ENCODE measurements at places on chromosomes 6 and 20. TPM values are rescaled to one million over a fixed set of nuclear protein-coding genes. Genes with fewer than 3 reads are reported as not detected.

- DNase-seq, result no peak
- no peak overlapping the region for H3K27ac ChIP-seq
- H3K27me3 ChIP-seq, result no peaks in the 10 kb centered on the region
Measured at GRCh38 chr20:57787151-57787989, 77.6 kb upstream of the PMEPA1 start.

BHLHE23 gene
- total RNA-seq, result not detected

CST2 gene
- not detected for total RNA-seq

BANF2 gene
- total RNA-seq, result not detected

- H3K27me3 ChIP-seq, result no peaks in the 10 kb centered on the region
- DNase-seq, result peak; percentile 13
- no peaks in the 10 kb centered on the region for H3K36me3 ChIP-seq
- H3K4me3 ChIP-seq, result no peak overlapping the region
Measured at GRCh38 chr6:138509371-138509770, 10.1 kb upstream of the NHSL1 start.

GRCh38 chr20:1536893-1537730, 20.4 kb downstream of the SIRPD start:
- no peaks in the 10 kb centered on the region for H3K27me3 ChIP-seq
- DNase-seq, result no peak
- H3K27ac ChIP-seq, result no peak overlapping the region

SOBP gene
- 0.17 TPM for total RNA-seq

DNA sequence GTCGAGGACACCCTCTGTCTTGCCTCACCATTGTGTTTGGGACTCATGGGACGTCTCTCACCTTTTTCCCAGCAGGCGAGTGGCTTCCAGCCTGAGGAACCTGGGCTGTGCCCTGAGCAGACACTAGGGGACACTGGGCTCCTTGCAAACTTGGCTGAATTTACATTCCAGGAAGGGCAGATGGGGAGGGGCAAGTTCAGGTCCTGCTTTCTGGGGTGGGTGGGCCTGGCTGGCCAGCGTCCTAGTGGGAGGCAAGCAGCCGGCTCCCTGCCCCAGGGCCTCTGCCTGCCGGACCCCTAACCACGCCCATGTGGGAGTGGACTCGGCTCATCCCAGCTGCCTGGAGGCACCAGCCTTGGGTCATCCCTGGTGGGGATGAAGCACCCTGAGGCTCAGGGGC, 48.2 kb upstream of the MLN start:
- peaks cover 5% of the 10 kb centered on the region for H3K27me3 ChIP-seq
- H3K36me3 ChIP-seq, result no peaks in the 10 kb centered on the region
- peak; percentile 31 for DNase-seq
- peaks cover 27% of the 10 kb centered on the region for H3K4me1 ChIP-seq

DNA sequence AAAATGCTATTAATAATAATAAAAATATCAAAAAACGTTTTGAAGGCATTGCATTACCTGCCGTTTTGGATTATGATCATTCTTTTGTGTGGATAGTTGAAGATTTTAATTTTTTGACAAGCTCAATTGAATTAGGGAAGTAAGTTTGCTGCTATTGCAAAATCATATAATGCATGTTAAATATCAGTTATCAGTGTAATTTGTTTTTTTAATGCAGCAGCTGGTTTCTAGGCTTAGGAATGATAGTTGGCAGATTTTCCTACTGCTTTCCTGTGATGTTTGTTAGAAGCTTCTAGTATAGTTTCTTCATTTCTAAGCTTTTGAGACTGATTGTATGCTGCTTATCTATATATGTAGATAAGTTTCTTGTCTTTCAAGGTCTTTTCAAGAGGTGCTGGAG, 99.0 kb downstream of the JARID2 start:
- H3K27ac ChIP-seq, result no peak overlapping the region
- H3K36me3 ChIP-seq, result no peaks in the 10 kb centered on the region
- H3K4me1 ChIP-seq, result peaks cover 34% of the 10 kb centered on the region
- DNase-seq, result no peak
- no peaks in the 10 kb centered on the region for H3K27me3 ChIP-seq

- H3K4me3 ChIP-seq, result peak overlapping the region; percentile 22
- H3K27me3 ChIP-seq, result peaks cover 74% of the 10 kb centered on the region
- no peak overlapping the region for H3K27ac ChIP-seq
- peaks cover 10% of the 10 kb centered on the region for H3K4me1 ChIP-seq
- no peaks in the 10 kb centered on the region for H3K36me3 ChIP-seq
Measured at GRCh38 chr6:88166493-88167351, 575 bp upstream of the CNR1 start.

GNAS-AS1 gene
- total RNA-seq, result not detected

- H3K27ac ChIP-seq, result no peak overlapping the region
- H3K36me3 ChIP-seq, result no peaks in the 10 kb centered on the region
- no peaks in the 10 kb centered on the region for H3K4me1 ChIP-seq
- DNase-seq, result no peak
Measured at GRCh38 chr6:150302520-150303176, 66.2 kb upstream of the IYD start.

- peaks cover 43% of the 10 kb centered on the region for H3K36me3 ChIP-seq
- no peak overlapping the region for H3K4me3 ChIP-seq
- H3K27me3 ChIP-seq, result no peaks in the 10 kb centered on the region
- no peak overlapping the region for H3K27ac ChIP-seq
- no peak for DNase-seq
Measured at GRCh38 chr20:48721324-48722001, 106.3 kb downstream of the PREX1 start.

ASIP gene
- not detected for total RNA-seq

DNA sequence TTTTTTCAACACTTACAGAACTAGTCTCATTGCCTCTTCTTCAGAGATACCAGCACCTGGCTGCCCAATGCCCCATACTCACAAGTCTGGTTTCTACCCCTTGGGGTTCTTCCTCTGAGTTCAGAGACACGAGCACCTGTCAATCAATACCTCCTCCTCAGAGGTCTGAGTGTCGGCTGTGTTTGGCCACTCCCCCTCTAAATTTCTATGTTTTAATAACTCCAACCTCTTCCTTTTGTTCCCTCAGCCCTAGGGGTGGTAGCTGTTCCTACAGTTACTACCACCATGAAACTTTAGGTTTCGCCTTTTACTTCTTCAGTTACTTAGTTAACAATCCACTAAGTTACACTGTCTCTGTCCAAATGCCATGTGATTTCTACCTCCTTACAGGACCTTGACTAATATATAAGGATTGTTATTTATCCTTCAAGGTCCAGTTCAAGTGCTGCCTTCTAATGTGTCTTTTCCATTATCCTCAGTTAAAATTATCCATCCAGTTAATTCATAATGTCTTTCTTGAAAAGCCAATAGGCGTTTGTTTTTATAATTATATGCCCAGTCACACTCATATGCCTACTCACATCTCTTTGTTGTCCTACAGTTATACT, 14.6 kb upstream of the PHF20 start:
- no peak for DNase-seq
- no peaks in the 10 kb centered on the region for H3K27me3 ChIP-seq
- no peak overlapping the region for H3K4me3 ChIP-seq
- H3K4me1 ChIP-seq, result peaks cover 3% of the 10 kb centered on the region
- no peaks in the 10 kb centered on the region for H3K36me3 ChIP-seq
- no peak overlapping the region for H3K27ac ChIP-seq

TSPO2 gene
- total RNA-seq, result not detected

PEX6 gene
- 12.8 TPM for total RNA-seq

DNA sequence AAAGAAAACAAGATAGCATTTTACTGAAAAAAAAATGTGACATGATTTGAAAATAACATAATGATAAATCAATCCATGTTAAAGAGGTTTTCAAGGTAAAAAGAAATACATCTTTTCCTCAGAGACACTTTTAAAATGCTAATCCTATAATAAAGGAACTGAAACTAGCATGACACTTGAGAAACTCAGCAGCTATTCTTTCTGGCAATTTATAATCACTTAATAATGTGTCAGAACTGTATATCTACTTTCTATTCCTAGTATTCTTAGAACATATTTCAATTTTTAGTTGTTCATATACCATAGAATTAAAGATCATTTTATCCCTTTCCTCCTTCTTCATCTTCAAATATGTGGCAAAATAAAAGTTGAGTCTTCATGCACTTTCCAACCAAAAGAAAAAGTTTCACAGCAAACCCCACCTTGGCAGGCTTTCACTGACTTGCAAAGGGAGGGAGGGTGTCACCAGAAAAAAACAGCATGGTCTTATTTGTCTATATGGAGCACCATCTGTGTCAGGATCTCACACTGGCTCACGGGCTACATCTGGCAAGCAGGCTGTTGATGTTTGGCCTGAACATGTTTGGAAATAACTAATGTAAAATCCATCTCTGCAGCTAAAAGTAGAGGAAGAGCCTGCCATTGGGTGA, 48.5 kb downstream of the FHL5 start:
- no peak overlapping the region for H3K27ac ChIP-seq
- no peak overlapping the region for H3K4me3 ChIP-seq
- H3K27me3 ChIP-seq, result no peaks in the 10 kb centered on the region
- no peaks in the 10 kb centered on the region for H3K4me1 ChIP-seq
- DNase-seq, result no peak

PNPLA1 gene
- total RNA-seq, result not detected

GRCh38 chr20:1627200-1627550, 7.4 kb upstream of the SIRPB1 start:
- peaks cover 42% of the 10 kb centered on the region for H3K36me3 ChIP-seq
- H3K4me1 ChIP-seq, result peaks cover 56% of the 10 kb centered on the region
- DNase-seq, result no peak
- peak overlapping the region; percentile 5 for H3K27ac ChIP-seq
- H3K27me3 ChIP-seq, result no peaks in the 10 kb centered on the region
- H3K4me3 ChIP-seq, result no peak overlapping the region

ADGRB3 gene
- total RNA-seq, result not detected

TBX18 gene
- total RNA-seq, result not detected

DNA sequence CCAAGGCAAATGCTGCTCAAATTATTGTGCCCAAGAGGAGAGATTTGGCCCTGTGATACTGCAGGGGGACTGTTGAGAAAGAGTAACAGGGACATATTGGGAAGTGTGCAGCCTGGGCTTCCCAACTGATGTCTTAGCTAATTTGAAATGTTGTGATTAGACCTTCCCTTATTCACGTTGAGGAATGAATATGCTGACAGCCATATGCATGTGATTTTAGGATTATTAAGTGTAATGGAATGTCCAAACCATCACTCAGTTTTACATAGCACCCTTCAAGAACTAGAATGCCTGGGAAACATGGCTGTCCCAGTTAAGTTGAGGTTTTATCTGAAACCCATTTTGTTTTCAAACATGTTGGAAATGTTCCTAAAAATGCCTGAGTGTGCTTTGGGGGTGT, 81.4 kb downstream of the CARMIL1 start:
- peaks cover 2% of the 10 kb centered on the region for H3K4me1 ChIP-seq
- DNase-seq, result no peak
- no peak overlapping the region for H3K4me3 ChIP-seq
- no peaks in the 10 kb centered on the region for H3K27me3 ChIP-seq
- H3K27ac ChIP-seq, result no peak overlapping the region

- H3K27me3 ChIP-seq, result no peaks in the 10 kb centered on the region
- H3K27ac ChIP-seq, result no peak overlapping the region
- no peak for DNase-seq
- no peaks in the 10 kb centered on the region for H3K36me3 ChIP-seq
Measured at GRCh38 chr20:62021793-62022385, 43.8 kb downstream of the TAF4 start.

FAM209A gene
- 7.1 TPM for total RNA-seq

DNA sequence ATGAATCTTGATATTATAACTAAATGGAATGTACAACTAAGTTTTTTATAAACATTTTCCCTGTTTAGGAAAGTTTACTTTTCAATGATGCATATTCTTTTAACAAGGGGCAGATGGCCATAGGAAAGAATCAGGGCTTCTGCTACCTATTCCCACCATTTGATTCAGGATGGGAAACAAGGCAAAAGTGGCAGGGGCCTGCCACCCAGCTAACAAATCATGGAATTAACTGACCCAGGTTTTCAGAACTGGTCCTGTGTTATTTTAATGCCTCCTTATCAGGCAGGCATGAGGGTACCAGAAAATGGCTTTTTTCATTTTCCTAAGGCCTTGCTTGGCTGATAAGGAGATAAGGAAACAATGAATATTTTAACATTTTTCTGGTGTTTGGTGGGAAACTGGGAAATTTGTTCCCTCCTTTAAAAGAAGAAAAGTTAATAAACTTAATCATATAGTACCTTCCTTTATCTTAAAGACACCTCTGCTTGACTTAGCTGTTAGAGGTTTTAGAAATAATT, 6.7 kb downstream of the POU3F2 start:
- no peak overlapping the region for H3K27ac ChIP-seq
- H3K4me1 ChIP-seq, result peaks cover 32% of the 10 kb centered on the region
- DNase-seq, result no peak
- no peaks in the 10 kb centered on the region for H3K36me3 ChIP-seq
- no peak overlapping the region for H3K4me3 ChIP-seq
- H3K27me3 ChIP-seq, result peaks cover 95% of the 10 kb centered on the region

DNA sequence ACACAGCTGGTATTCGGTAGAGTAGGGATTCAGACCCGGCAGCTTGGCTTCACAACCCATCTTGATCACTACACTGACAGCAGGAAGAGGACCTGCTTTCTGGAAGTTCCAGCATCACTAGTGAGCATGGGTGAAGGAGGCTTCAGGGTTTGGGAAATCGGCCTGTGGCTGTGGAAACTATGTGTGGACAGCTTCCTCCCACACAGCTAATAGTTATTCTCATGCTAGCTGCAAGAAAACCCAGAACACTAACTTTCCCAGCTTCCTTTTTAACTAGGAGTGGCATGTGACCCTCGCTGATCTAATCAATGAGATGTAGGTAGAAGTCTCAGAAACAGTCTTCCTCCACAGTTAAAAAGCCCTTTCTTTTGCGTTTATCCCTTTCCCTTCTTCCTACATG, 36.3 kb upstream of the SIRPA start:
- H3K27me3 ChIP-seq, result peaks cover 12% of the 10 kb centered on the region
- no peak for DNase-seq
- H3K27ac ChIP-seq, result no peak overlapping the region
- no peaks in the 10 kb centered on the region for H3K36me3 ChIP-seq

GRCh38 chr6:12596731-12597130, 119.8 kb upstream of the PHACTR1 start:
- no peak overlapping the region for H3K27ac ChIP-seq
- no peaks in the 10 kb centered on the region for H3K4me1 ChIP-seq
- H3K36me3 ChIP-seq, result no peaks in the 10 kb centered on the region
- H3K27me3 ChIP-seq, result peaks cover 7% of the 10 kb centered on the region

RIPK1 gene
- 17.2 TPM for total RNA-seq

- no peak for DNase-seq
- no peak overlapping the region for H3K4me3 ChIP-seq
- no peaks in the 10 kb centered on the region for H3K4me1 ChIP-seq
- H3K36me3 ChIP-seq, result peaks cover 68% of the 10 kb centered on the region
- no peaks in the 10 kb centered on the region for H3K27me3 ChIP-seq
- no peak overlapping the region for H3K27ac ChIP-seq
Measured at GRCh38 chr6:142172758-142173157, 25.7 kb downstream of the VTA1 start.

- peak overlapping the region; percentile 68 for H3K4me3 ChIP-seq
- peaks cover 13% of the 10 kb centered on the region for H3K27me3 ChIP-seq
- H3K4me1 ChIP-seq, result peaks cover 14% of the 10 kb centered on the region
- H3K36me3 ChIP-seq, result no peaks in the 10 kb centered on the region
Measured at GRCh38 chr6:27019651-27020552, 227.6 kb upstream of the PRSS16 start.

- H3K27ac ChIP-seq, result no peak overlapping the region
- H3K36me3 ChIP-seq, result peaks cover 13% of the 10 kb centered on the region
- H3K27me3 ChIP-seq, result no peaks in the 10 kb centered on the region
- H3K4me1 ChIP-seq, result peaks cover 64% of the 10 kb centered on the region
- no peak for DNase-seq
Measured at GRCh38 chr20:31670371-31671228, 32.9 kb downstream of the COX4I2 start.

TRIM31 gene
- total RNA-seq, result not detected

GRCh38 chr6:88865275-88865674, 98.1 kb downstream of the RNGTT start:
- H3K4me1 ChIP-seq, result no peaks in the 10 kb centered on the region
- peaks cover 8% of the 10 kb centered on the region for H3K36me3 ChIP-seq
- no peaks in the 10 kb centered on the region for H3K27me3 ChIP-seq
- no peak overlapping the region for H3K4me3 ChIP-seq
- DNase-seq, result no peak
